Fibroblast of the aortic adventitia (primary cell): ENCODE measurements at places on chromosomes 5 and 9. TPM values are rescaled to one million over a fixed set of nuclear protein-coding genes. Genes with fewer than 3 reads are reported as not detected.

HTR4 gene
- 0.18 TPM in 1 of 2 replicates, not detected in the other for total RNA-seq

ANKDD1B gene
- total RNA-seq: 0.45 and 3.8 TPM in 2 replicates

GKAP1 gene
- 1.4 and 2.2 TPM in 2 replicates for total RNA-seq

ADCY2 gene
- under 0.01 and 0.09 TPM in 2 replicates for total RNA-seq

C9orf152 gene
- total RNA-seq: 0.16 TPM in 1 of 2 replicates, not detected in the other

SLC22A5 gene
- 6.5 TPM in 2 replicates for total RNA-seq

FSD1L gene
- total RNA-seq: 5.2 and 7.0 TPM in 2 replicates

SH3RF2 gene
- 0.49 and 6.7 TPM in 2 replicates for total RNA-seq

EDIL3 gene
- 48.1 and 248 TPM in 2 replicates for total RNA-seq

RAD50 gene
- 54.7 and 250 TPM in 2 replicates for total RNA-seq

PBX3 gene
- 42.6 and 62.4 TPM in 2 replicates for total RNA-seq

DMAC1 gene
- total RNA-seq: 10.1 and 10.6 TPM in 2 replicates

ACTBL2 gene
- total RNA-seq: not detected in 2 replicates

PAEP gene
- not detected in 2 replicates for total RNA-seq

CCDC69 gene
- 1.5 and 2.8 TPM in 2 replicates for total RNA-seq

SUSD1 gene
- total RNA-seq: 11.4 and 16.4 TPM in 2 replicates

CNOT8 gene
- total RNA-seq: 37.0 and 38.8 TPM in 2 replicates

EIF4E1B gene
- not detected in 2 replicates for total RNA-seq

IL5 gene
- not detected in 2 replicates for total RNA-seq

SPINK13 gene
- not detected in 2 replicates for total RNA-seq

PCDH1 gene
- 0.90 and 3.2 TPM in 2 replicates for total RNA-seq

GPR150 gene
- 0.27 and 0.98 TPM in 2 replicates for total RNA-seq
